ENCODE measurements at places on chromosomes 5 and 9.

- DNase-seq, result no peak
These were observed 20.4 kb downstream of the SLC25A25 start for GRCh38 chr9:128088253-128088945.

DNA sequence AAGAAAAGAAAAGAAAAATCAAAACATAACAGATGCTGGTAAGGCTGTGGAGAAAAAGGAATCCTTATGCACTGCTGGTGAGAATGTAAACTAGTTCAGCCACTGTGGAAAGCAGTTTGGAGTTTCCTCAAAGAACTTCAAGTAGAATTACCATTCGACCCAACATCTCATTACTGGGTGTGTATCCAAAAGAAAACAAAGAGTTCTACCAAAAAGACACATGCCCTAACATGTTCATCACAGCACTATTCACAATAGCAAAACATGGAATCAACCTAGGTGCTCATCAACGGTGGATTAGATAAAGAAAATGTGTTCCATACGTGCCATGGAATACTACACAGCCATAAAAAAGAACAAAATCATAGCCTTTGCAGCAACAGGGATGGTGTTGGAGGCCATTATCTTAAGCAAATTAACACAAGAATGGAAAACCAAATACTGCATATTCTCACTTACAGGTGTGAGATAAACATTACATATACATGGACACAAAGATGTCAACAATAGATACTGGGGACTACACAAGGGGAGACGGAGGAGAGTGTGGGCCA is 63.4 kb downstream of the PDE6A start:
- no peak for DNase-seq

DNA sequence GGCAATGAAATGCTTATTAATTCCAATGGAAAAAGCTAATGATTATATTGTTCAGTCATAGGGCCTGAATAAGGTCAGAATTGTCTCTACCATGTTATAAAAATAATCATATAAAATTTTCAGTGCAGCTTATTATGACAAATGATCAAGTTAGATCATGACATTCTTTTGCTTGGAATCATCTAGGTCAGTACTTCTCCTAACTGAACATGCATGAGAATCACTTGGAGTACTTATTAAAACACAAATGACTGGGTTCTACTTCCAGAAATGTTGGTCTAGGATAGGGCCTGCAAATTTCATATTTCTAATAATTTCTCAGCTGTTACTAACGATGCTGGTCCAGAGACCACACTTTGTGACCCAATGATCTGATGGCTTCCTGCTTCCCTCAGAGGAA is 806.0 kb upstream of the ZNF608 start:
- DNase-seq, result no peak

- peak; percentile 97 for DNase-seq
These were observed 157.8 kb downstream of the RGS3 start for GRCh38 chr9:113621309-113621791.

DNA sequence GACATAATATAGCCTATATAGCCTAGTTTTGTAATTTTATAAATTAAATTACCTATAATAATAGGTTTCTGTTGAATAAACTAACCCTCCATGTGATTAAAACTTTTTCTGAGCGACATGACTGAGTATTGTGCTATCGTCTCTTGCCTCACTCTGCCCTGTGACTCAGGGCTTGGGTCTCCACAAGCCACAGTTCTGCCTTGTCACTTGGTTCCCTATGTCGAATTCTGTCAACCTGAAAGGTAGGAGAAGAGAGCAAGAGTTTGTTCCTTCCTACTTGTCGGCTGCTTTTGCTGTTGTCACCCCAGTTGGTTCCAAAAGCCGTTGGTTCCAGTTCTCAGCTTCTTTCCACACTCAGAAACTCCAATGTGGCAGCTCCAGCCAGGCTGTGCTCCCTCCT is 285.9 kb downstream of the PSAT1 start:
- DNase-seq, result no peak

- no peak for DNase-seq
These were observed 467 bp downstream of the C9orf78 start for GRCh38 chr9:129834489-129835127.

- no peak for DNase-seq
These were observed 5.6 kb downstream of the OTULINL start for GRCh38 chr5:14587150-14587549.

GRCh38 chr9:137305060-137305797 is 3.2 kb upstream of the NRARP start:
- DNase-seq, result peak; percentile 31

DNA sequence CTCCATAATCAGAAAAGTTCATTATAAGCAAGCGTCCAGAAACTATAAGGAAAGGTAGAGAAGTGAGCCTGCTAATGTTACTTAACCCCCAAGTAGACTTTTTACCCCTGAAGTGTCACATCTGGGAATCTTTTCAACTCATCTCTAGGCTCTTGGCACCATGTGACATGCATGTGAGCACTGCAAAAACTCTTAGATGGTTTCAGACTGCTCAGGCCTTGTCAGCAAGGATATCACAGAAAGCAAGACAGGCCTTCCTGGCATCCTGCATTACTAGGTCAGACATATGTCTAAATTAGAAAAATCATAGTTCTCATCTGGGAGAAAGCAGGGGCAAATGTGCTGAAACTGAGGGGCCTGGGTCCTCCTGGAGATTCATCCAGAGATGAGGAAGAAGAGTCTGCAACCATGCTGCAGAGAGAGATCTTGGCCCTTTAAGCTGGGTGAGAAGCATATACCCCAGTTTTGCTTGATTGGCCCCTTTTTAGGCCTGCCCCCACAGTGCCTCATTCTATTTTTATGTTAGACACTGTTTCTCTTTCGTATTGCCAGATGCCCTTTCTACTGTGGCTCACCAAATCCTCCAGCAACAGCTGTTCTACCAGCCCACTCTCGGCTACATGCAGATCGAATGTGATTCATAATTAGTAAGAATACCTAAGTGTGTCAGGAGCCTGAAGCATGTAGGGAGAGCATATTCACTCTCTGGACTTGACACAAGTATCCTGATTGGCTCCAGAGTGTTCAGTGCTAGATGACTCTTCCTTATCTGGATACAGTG is 19.0 kb downstream of the TMEM8B start:
- peak; percentile 96 for DNase-seq

DNA sequence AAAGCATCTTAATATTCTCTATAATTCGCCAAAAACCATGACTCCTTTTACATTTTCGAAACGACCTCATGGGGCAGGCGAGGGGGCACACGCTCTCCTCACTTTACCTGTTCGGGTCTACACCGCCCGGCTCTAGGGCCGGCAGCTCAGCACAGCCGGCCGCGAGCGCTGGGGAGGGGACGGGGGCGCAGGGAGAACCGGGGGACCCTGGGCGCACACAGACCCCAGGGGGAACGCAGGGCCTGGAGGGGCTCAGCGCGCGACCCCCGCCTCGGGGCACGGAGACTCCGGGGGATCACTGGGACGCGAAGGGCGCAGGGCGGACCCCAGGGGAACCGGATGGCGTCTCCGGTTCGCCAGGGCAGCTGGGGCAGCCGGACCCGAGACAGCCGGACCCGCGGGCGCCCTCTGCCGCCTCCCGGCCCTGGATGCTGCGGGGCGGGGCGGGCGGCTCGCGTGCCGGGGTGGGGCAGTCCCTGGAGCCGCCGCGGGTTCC is at the start of gene AHRR:
Gene AHRR, plus strand, starts transcription at position 485 of the 496 bp plus-strand sequence. CDS start 22,189 bp downstream, outside the sequence.
- DNase-seq, result peak; percentile 54

DNA sequence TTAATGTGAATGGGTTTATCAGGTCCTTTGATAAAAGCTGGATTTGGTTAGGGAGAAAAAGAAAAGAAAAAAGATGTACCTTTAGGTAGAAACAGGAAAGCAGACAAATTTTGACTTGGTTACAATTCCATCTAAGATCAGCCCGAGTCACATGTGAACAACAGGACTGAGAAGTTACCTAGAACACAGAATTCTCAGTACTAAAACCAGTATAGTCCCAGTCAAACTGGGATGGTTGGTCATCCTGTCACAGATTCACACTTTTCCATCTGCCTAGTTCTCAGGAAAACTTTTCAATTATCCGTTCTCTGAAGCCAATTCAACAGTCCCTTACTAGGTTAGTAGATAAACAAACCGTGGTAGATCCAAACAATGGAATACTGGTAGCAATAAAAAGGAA is 190.3 kb upstream of the PTGER4 start:
- DNase-seq, result no peak

DNA sequence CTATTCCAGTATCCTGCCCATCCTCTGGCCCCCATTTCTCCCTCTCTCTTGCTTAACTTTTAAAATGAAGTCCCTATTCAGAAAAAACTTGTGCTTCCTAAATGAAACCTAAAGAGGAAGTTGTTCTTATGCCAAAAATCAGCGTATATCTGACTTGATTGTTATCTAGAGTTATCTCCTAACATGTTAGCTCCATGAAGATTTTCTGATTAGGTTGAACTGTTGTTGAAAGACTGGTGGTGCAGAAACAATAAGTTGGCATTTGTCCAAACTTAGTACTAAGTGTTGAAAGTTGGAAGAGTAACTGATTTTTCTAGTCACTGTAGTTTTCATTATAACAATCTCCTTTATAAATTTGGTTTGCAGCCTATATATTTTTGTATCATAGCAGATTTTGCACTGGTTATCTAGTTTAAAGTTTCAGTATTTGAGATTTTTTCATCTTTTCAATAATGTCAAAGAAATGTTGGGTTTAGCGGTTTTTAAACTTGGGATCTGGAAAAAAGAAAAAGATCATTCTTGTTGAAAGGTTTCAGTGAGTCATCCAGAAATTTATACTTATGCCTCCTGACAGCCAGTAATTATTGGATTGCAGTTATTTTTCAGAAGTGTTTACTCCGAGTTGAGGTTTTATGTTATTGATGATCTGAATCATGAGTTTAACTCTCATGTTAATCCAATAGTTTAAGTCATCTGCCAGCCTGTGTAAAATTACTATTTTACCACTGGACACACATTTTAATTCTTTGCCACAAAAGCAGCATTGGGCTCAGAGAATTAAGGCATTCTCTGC is 60.6 kb downstream of the PAM start:
- DNase-seq, result peak; percentile 35

DNA sequence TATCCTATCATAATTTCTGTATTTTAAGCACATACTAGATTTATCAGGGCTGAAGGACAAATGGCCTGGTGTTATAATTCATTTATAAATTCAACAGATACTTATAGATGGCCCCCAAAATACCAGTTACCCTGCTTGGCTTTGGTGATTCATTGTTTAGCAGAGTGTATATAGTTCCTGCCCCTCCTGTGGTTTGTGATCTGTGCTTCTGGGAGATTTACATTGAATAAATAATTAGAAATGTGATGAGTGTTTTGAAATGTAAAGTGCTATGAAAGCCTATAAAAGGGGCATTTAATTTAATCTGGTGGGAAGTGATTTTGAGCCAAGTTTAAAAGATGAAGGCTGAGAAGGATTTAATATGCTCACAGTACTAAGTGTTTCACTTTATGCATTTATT is 36.7 kb upstream of the ZCCHC7 start:
- DNase-seq, result no peak

- peak; percentile 57 for DNase-seq
These were observed 57.7 kb upstream of the MAST4 start for GRCh38 chr5:66538531-66538930.

- DNase-seq, result no peak
These were observed 145.1 kb upstream of the PHYKPL start for GRCh38 chr5:178377583-178378270.

GRCh38 chr9:6433410-6433809 is 20.4 kb downstream of the UHRF2 start:
- DNase-seq, result peak; percentile 28

GRCh38 chr9:38316166-38316780 is 76.2 kb upstream of the ALDH1B1 start:
- no peak for DNase-seq

DNA sequence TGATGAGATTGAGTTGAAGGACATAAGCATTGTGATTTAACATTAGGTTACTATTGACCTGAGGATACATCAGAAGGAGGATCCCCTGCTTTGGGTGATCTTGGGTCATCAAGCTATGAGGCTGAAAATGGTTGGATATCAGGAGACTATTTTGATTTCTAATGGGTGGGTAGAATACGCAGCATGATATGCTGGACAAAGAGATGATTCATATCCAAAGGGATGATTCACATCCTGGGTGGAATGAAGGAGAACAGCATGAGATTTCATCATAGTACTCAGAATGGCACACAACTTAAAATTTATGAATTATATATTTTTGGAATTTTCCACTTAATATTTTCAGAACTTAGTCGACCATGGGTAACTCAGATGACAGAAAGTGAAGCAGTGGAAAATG is 1759.5 kb upstream of the C9orf72 start:
- DNase-seq, result peak; percentile 61

GRCh38 chr5:28156981-28157380 is 1118.6 kb upstream of the CDH9 start:
- DNase-seq, result peak; percentile 1

- no peak for DNase-seq
These were observed 205.0 kb upstream of the IER5L start for GRCh38 chr9:129383019-129383560.

- no peak for DNase-seq
These were observed 84.6 kb upstream of the SNX2 start for GRCh38 chr5:122690266-122690665.

DNA sequence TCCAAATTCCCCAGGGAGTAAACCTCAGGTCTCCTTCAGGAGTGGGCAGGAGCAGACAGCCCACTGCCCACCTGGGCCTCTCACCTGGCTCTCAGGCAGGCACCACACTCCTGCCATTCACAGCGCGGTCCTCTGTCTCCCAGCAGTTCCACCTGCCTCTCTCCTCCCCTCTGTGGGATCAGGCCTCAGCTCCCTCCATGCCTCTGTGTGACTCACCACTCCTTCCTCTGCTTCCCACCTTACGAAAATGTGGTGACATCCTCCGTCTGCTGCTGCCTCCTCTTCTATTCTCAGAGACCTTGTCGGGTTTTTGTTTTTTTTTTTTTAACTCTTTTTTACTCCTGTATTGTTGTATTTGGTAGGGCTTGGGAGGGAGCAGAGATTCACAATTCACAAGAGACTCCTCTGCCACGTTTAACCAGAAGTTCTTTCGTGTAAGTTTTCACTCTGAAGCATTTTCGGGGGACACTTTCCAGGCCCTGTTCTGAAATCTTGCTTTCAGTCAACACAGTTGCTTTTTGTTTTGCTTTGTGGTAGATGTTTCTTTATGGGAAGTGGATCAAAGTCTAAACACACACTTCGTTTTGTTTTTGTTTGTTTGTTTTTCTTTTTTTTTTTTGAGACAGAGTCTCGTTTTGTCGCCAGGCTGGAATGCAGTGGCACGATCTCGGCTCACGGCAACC is 21.1 kb upstream of the CDKN2AIPNL start:
- peak; percentile 25 for DNase-seq

GRCh38 chr9:123287639-123288038 is 19.3 kb upstream of the STRBP start:
- no peak for DNase-seq

- DNase-seq, result peak; percentile 7
These were observed 4.0 kb upstream of the RHOBTB3 start for GRCh38 chr5:95726811-95727763.

DNA sequence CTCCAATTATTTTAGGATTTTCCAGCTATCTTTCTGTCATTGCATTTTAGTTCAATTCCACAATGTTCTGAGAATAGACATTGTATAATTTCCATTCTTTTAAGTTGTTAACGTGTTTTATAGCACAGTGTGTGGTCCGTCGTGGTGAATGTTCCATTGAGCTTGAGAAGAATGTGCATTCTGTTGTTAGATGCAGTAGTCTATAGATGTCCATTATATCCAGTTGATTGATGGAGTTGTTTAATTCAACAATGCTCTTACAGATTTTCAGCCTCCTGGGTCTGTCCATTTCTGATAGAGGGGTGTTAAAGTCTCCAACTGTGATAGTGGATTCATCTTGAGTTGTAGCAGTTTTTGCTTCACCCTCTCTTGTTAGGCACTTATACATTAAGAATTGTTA is 1587.7 kb upstream of the NUDT12 start:
- DNase-seq, result no peak

All from fibroblast of lung (primary cell).